ENCODE measurements at places on chromosomes 12 and 14.

GRCh38 chr12:6276956-6277620 lies 33.4 kb upstream of the PLEKHG6 start:
- no peak for DNase-seq

DNA sequence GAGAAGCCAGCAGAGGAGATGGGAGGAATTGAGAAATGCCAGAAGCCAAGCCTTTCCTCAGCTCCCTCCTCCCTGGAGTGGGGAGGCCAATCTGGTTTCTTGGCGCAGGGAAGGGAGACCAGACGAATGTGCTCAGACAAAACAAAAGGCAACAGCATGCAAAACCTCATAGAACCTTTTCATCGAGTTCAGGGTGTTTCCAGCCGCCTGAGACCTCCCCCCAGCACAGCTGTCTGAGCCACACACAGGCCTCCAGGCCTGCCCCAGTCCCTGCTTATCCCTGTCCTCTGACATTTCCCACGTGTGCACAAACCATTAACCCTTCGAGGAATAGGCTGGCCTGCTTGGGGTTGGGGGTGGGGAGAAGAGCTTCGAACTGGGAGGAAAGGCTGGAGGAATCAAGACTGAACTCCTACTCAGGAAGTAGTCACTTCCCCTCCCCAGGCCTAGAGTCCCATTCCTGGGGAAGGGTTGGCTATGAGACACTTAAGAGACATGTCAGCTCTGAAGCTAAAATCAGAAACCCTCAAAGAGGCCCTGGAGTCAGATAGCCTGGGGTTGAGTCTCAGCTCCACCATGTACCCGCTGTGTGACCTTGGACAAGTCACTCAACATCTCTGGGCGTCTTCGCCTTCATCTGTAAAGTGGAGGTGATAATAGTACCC lies 10.7 kb downstream of the TBX3 start:
- peak; percentile 60 for DNase-seq

- DNase-seq, result no peak
Measured at GRCh38 chr14:20866194-20866593, 25.0 kb upstream of the RNASE3 start.

- DNase-seq, result peak; percentile 78
Measured at GRCh38 chr12:122871851-122872780, 23.8 kb downstream of the VPS37B start.

GRCh38 chr14:76868454-76869170 lies 42.4 kb downstream of the LRRC74A start:
- no peak for DNase-seq

DNA sequence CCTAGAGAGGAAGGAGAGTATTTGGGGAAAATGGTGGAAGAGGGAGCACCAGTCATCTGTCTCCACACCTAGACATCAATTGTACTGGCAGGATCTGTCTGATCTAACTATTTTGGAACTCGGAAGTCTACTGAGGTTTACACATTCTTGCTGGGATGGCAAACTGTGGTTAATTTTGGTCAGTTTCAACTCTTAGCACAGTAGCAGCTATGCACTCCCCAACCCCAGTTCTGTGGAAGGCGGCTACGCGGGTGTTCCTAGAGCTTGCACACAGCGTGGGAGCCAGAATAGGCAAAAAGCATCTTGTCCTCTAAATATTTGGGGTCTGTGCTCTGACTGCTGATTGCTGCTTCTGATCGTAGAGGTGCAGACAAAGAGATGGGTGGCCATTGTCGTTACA lies 33.8 kb downstream of the TECPR2 start:
- DNase-seq, result peak; percentile 9

GRCh38 chr14:33717866-33718265 lies 233.0 kb downstream of the EGLN3 start:
- no peak for DNase-seq

DNA sequence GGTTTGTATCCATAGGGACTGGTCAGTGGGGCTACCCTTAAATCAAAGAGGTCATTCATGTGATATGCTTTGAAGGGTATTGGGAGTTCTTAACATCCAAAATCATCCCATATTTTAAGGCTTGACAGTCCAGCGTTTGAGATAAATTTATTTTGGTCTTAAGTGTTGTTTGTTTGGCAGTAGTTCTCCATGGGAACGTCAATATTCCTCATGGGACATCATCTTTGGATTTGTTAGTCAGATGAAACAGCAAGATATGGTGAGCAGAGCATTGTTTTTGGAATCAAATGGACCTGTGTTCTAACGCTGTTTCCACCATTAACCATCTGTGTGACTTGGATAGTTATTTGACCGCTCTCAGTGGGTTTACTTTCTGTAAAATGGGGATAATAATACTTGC lies 45.9 kb upstream of the GSG1 start:
- no peak for DNase-seq

DNA sequence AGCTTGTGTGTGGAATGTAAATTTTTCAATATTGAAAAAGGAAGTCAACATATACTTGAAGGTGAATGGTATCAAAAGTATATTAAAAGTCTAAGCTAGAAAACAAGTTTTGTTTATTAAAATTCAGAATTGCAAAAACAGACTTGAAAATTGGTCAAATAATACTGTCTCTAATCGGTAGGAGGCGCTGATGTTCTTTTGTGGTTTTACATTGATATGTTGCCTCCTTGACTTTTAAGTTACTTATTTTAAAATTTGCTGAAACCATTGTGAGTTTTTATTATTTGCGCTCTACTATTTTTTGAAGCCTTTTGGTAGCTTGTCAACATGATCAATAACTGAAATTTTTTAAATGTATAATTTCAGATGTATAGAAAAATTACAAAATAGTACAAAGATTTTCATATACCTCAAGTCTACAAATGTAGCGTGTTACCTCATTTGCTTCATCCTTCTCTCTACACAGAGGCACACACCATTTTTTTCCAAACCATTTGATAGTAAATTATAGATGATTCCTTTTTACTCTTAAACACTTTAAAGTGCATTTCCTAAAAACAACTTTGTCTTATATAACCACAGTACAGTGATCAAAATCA lies 6.9 kb downstream of the RTRAF start:
- DNase-seq, result no peak

DNA sequence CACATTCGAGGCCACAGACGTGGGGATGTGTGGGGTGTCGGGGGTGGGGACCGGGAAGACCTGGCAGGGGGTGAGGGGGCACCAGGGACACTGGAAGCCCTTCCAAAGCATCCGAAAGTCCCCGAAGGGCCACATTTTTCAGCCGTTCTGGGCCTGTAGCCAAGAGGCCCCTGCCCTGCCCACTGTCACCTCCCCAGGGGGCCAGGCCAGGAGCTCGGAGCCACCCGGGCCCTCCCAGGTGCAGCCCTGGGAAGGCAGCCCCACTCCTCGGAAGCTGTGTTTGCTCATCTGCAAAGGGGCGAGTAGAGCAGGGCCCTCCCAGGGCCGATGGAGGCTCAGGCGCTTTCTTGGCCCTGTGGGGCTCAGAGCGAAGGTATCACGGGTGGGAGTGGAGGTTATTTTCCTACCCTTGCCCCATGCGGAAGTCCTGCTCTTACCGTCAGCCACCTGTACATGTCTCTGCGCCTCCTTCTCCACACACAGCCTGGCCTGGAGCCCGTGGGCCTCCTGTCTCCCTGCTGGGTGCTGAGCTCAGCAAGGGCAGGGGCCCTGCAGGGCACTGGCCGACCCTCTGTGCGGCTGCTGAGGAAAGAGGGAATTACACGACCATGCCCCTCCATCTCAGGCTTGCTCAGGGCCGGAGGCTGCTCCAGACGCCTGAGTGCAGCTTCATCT lies 27.2 kb downstream of the NOC4L start:
- DNase-seq, result no peak

DNA sequence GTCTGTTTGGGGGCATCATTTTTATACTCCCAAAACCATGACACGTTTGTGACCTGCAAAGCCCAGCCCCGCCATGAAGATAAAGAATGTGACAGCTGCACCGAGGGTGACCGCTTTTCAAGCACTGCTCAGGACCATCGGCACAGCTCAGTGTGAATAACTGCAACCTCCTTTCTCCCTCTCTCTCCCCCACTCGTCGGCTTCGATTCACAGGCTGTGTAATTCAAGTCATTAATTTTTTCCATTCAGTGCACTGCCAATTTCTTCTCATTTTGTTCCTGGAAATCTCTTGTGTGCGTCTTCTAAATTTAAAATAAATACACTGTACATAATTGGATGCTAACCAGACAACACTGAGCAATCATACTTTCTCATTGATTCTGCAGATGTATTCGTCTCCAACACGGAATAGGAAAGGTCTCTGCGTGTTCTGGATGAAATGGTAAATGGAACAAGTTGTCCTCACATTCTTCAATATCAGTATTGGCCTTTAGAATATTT lies 260.8 kb downstream of the TTC8 start:
- no peak for DNase-seq

GRCh38 chr14:77037938-77038568 lies 9.5 kb upstream of the IRF2BPL start:
- no peak for DNase-seq

DNA sequence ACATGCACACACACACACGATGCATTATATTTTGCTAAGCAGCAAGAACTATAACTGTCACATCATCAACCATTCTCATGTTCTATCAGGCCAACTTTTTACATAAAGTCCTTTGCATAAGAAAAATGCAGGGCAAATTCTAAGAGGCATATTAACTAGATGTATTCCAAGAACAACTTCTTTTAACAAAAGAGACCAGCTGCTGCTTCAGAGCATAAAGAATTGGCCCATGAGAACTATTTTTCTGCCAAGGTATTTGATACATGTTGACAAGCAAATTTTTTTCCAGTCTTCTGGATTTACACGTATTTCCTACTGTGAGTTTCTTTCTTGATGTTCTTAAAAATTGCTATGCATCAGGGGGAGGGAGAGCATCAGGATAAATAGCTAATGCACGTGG lies 27.2 kb downstream of the GLT8D2 start:
- DNase-seq, result no peak

DNA sequence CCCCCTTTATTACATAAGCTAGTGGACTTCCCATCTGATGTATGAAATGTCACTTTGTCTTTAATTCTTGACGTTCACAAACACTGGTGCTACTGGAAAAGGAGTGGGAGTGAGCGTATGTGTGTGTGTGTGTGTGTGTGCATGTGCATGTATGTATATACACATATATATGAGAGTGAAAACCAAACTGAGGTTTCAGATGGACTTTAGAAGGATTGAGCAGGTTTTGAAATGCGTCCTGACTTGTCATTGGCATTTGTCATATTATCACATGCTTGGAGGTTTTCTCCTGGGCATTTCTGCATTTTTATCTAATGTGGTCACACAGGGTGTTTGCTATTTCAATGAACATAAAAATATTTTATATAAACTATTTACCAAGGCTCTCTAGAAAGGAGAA lies 1085.9 kb downstream of the BCL11B start:
- DNase-seq, result no peak

DNA sequence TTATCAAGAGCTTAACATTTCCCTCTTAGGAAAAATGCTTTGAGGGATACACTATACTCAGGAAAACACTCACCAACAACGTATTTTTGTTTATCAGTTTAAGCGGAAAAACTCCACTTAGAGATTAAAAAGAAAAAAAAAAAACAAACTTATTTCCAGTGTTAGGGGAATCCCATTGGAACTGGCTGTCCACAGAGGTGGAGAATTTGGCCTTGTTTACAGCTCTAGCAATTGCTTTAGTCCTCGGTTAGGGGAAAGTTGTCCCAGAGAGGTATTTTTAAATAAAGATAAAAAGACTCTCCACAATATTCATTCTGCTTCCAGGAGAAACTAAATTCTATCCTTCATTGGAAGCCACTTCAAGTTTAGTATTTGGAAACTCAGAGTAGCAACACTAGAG lies 21.6 kb upstream of the BMP4 start:
- no peak for DNase-seq

- DNase-seq, result no peak
Measured at GRCh38 chr12:59570145-59570544, 25.7 kb upstream of the SLC16A7 start.

DNA sequence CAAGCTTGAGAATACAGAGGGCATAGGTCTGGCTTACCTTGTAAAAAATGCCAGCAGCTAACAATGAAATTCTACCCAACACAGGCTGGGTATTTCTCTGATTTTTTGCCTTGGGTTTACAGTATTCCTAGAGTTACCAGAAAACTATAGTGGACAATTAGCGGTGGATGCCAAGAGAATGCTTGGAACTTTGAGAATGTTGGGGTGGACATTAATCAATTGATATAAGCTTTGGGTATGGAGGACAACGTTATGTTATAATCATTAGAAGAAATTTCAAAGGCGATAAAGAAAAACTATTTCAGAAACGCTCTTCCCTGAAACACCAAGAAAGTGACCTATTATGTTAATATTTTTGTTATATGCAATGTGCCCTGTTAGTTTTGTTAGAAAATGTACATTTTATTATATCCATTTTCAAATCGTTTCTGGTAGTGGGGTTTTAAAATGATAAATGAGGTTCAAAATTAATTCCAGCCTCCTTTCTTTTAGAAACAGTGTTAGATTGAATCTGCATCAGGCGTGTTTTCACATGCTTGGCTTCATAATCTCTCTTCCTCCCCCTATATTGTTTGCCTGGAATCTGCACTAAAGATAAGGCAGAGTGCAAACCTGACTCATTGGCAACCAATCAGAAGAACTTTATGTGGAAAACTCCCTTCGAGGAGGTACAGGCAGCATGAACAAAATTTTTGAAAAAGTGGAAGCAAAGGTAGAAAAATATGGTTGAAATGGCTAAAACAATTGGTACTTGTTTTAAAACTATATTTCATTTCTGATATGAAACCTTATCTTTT lies 1.4 kb upstream of the PTPRQ start:
- DNase-seq, result no peak
